Cerebellum (tissue), 4 donors: ENCODE measurements at places on chromosomes 13 and 19.

GRCh38 chr13:92028695-92029094 lies 630.3 kb downstream of the GPC5 start:
- no peak for DNase-seq

GRCh38 chr19:38793177-38793576 lies 4.2 kb downstream of the LGALS7B start:
- no peak for DNase-seq

- no peak for DNase-seq
Observed at GRCh38 chr19:44748426-44749254, at the start of gene BCL3. Gene BCL3 (plus strand): TSS chr19:44748708. CDS start chr19:44748791, 83 bp downstream.

DNA sequence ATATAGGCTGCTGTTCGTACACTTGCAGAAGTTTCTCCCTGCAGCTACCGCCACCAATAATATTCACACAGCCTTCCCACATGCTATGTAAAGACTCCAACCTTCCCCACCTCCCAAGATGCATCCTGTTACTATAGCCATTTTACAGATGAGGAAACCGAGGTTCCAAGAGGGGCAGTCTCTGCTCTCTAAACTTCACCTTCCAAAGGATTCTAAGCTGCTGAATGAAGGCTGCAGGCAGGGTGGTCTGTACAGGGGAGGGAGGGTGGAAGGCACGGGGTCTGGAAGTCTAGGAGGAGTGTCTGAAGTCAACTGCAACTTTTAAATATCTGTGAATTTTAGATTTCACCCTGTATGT lies 1.9 kb upstream of the NFIC start:
- no peak for DNase-seq

DNA sequence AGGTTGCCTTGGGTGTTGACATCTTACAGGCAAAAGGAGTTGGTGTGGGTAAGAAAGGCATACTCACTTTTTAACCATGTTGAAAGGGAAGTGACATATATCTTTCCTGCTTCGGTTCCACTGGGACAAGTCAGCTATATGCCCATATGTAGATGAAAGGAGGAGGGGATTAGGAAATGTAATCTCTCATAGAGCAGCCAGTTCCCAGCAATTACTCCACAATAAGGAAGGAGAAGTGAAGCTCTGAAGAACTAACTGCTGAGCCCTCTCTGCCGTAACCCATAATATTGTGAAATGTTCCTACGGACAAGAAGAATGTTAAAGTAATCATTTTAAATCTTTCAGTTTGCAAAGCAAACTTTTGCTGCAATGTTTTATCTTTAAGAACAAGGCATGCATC lies 82.2 kb downstream of the EDNRB start:
- DNase-seq, result no peak

DNA sequence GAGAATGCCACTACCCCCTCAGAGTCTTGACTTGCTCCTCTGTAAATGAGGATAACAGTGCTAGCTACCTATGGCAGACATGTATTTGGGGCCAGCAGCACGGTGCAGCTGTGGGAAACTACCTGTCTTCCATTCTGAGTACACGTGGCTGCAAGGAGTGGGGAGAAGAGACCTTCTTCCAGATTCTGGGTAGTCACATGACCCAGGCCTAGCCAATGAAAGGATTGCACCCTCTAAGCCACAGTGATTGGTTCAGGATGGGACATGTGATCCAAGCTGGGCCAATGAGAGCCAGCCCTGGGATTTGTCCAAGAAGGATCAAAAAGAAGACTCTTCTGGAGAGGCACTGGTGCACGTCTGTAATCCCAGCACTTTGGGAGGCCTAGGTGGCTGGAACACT lies 5.5 kb downstream of the ZNRF4 start:
- DNase-seq, result no peak

DNA sequence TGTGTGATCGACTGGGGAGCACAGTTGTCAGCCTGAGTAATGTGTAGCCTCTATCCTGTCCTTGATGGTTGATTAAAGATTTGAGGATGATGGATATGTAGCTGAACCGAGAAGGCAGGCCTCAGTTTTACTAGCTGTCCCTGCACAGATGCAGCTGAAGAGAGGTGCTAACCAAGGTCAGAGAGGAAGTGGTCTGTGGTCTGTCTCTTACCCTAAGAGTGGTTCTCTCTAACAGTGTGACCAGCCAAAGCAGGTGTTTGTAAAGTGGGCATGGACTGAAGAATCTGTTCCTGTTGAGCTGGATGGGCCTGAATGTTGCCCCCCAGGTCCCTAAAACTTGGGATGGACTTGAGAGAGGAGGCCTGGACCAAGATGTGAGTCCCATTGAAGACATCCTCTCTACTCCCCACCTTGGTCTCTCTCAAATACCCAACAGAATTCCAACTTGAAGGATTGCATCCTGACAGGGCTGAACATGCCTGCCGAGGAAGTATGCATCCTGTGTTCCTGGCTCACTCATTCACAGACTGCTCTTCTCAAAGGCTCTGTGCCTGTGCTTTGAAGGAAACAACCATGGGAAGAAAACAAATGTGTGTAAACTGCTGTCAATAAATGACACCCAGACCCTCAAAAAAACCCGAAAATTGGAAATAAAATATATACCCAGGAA lies 223.8 kb downstream of the MAB21L1 start:
- no peak for DNase-seq

DNA sequence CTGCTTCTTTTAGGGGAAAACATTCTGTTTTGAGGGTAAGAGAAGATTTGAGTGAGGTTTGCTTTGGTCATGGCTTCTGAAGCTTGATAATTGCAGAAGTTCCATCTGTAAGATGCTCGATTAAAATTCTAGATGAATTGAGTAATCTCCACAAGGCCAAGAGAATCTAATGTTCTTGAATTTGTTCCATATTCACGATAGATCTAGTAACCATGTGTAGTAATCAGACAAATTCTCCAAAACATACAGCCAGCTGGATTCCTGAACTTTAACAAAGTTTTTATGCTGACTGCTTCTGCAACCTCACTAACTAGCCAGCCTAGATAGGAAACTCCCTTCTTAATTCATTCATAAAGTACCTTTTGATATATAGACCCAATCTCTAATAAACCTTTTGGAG lies 92.7 kb downstream of the COL4A2 start:
- DNase-seq, result no peak

DNA sequence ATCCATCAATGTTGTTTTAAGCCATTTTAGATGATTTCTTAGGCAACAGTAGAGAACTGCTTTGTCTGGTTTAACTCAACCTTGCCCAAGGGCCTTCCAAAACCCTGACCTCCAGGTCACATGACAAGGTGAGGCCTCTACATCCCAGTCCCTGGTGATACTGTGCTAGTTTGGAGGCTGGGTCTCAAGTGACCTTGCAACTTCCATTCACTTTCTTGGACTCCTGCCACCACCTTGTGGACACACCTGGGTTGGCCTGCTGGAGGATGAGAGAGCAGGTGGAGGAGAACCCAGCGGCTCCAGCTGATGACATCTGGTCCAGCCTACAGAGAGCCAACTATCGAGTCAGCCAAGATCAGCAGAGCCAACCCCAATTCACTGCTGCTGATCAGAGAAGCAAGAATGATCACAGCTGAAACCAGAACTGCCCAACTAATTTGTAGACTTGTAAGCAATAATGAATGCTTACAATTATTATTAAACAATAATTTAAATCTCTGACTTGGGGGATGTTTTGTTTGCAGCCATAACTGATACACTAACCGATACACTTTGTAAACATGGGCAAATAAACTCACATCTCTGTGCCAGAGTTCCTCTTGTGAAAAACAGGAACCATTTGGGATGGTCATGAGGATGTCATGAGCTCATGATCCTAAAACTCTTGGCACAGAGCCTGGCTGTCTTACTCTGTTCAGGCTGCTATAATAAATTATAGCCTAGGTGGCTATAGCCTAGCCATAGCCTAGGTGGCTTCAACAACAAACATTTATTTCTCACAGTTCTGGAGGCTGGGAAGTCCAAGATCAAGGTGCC lies 11.5 kb downstream of the FAM187B start:
- DNase-seq, result no peak

DNA sequence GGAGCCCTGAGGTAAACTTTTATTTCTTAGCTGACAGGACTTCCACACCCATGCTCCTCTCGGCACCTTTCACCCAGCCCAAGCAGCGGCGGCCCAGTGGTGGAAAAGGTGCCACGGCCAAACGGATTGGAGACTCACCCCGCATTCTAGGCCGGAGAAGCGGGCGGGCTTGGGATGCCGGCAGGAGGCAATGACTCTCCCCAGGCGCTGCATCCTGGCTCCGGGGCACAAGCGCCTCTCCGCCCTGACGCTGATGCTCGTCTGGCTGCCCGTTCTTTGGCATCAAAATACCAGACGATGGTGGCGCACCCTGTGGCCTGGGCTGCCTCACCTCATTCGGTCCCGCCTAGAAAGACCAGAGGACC lies 6.7 kb upstream of the ZNF606 start:
- no peak for DNase-seq

DNA sequence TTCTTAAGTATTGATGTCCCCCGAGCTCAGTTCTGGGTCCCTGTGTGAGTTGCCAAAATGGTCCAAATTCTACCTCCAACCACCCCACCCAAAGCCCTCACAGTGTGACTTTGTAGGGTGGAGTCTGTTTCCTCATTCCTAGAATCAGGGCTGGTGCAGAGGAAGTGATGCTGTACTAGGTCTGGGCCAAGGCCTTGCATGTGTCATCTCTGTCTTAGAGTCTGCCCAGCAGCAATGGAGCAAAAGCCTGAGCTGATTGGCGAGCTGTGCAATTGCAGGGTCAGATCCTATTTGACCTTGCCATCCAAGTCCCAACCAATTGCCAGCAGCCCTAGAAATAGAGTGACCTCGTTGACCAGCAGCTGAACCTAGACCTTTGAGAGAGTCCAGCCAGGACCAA lies 97.0 kb upstream of the ANKRD10 start:
- no peak for DNase-seq

DNA sequence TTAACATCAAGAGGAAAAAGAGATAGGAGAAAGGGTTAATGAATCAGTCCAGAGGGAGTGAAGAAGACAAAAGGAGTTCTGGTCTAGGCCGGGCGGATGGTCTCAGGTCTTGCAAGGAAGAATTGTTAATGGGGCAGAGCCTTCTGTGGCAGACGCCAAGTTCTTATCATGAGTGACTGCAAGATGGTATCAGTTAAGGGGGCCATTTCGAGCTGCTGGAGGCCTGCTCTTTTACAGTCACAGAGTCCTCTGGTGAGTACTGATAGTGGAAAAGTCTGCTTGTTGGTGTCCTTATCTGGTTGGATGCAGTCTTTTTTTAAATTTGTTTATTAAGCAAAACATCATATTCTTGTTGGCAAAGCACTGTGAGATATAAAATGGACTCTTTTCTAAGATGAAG lies 590.9 kb upstream of the SGCG start:
- no peak for DNase-seq

- DNase-seq, result no peak
Observed at GRCh38 chr13:39760521-39760920, 105.1 kb downstream of the COG6 start.

DNA sequence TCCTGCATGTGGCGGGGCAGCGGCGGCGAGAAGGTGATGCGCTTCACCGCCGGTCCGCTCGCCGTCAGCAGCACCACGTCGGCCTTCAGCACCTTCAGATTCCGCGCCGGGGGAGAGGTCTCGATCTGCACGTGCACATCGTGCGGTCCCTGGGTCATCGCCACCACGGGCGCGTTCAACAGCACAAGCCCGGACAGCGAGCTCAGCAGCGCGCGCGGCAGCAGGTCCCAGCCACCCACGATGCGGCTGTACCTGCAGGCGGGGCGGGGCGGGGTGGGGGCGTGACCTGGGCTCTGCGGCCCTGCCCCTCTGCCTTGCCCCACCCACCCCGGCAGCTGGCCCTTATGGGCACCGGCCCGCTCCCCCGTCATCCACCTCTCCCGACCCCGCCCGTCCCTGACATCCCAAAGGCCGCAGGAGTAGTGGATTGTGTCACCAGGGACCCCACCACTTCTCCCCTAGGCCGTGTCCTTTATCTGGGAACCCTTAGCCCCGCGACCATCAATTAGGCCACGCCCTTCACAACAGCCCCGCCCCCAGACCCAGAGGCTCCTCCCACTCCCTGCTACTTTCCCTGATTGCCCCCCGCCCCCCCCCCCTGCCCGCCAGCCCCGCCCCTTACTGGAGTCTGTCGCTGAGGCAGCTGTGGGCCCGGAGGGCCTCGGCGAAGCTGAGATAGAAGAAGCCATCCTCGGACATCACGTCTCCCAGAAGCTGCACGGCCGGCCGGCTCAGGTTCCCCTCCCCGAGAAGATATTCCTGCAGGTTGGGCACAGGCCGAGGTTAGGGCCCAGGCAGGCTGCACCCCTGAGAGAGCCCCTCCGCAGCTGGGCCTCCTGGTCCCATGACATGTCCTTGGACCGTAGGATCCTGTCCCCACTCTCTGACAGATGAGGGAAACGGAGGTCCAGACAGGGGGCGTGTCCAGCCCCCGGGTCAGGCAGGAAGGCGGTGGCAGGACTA lies 6.1 kb downstream of the IL4I1 start:
- peak; percentile 28 for DNase-seq

DNA sequence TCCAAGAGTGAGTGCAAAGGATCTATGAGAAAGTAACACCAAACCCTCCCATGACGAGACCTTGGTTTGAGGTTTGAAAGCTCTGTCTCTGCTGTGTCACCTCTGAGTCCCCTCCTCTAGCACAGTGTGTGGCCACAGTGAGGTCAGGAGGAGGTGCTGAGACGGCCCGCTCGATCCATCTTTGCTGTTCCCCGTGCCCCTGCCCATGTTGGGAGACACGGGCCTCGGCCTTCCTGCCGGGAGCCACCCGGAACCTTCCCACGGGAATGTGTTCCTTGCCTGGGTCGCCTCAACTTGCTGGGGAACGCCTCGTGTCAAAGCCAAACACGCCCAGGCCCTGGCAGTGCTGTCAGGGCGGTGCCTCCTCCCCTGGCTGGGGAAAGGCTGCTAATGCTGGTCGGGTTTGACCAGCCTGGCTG lies 10.1 kb downstream of the NANOS3 start:
- no peak for DNase-seq

GRCh38 chr13:112574416-112574815 lies 13.5 kb downstream of the TUBGCP3 start:
- no peak for DNase-seq

DNA sequence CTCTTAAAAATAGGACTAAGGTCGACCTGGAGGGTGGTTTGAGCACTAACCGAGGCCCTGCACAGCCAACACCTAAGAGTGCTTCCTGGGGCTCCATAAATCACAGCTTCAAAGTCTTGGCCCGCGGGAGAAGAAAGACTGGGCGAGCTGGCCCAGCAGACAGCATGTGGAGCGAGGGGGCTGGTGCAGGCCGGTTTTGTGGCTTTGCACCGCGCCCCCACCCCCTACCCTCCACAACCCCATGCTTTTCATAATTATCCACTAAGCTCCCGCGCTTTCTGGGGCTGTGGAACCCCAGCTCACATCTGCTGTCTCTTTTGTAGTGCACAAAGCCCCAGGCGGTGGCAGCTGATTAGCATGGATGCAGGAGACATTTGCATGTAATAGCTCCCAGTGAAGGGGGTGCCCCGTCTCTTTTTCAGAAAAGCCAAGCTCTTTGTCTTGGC lies 17.1 kb downstream of the CARM1 start:
- no peak for DNase-seq

GRCh38 chr13:36188441-36188840 lies 25.9 kb downstream of the SOHLH2 start:
- no peak for DNase-seq

GRCh38 chr13:50512474-50513299 lies 330.8 kb downstream of the DLEU7 start:
- DNase-seq, result peak; percentile 21

- no peak for DNase-seq
Observed at GRCh38 chr13:94483970-94484369, 4.5 kb upstream of the DCT start.

- no peak for DNase-seq
Observed at GRCh38 chr19:11566164-11566563, 7.1 kb upstream of the ELOF1 start.

- DNase-seq, result no peak
Observed at GRCh38 chr13:35729926-35730627, 253.6 kb upstream of the MAB21L1 start.
